ENCODE measurements at places on chromosomes 2 and 18. TPM values are rescaled to one million over a fixed set of nuclear protein-coding genes. Genes with fewer than 3 reads are reported as not detected.

- no peak for DNase-seq
Observed at GRCh38 chr2:113962692-113963480, 73.0 kb downstream of the ACTR3 start.

DNA sequence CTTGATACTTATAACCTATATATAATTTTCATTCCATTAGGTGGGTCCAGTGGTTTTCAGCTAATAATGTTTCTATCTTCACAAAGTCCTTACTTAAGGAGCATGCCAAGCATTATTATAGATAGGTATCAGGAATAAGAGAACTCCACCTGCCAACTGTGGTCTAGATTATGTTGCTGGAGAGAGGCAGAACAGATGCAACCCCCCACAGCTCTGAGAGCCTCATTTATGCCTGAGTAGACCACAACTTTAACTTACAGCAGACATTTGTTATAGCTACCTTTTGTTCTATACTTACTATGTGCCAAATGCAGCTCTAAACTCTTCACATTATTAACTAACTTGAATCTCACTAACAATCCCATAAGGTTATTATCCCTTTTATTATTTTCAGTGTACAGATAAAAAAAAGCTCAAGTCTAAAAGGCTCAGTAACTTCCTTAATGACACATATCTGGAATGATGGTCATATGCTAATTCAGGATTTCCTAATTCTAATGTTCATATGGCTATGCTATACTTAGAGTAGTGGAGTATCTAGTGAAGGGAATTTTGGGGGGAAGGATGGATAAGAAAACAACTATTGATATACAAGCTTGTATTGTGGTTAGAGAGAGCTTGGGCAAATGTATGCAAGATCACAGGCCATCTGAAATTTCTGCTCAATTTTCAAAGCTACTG, 119.1 kb upstream of the RND3 start:
- DNase-seq: no peak

GRCh38 chr2:239952665-239953417, 72.3 kb downstream of the NDUFA10 start:
- DNase-seq: no peak

DNA sequence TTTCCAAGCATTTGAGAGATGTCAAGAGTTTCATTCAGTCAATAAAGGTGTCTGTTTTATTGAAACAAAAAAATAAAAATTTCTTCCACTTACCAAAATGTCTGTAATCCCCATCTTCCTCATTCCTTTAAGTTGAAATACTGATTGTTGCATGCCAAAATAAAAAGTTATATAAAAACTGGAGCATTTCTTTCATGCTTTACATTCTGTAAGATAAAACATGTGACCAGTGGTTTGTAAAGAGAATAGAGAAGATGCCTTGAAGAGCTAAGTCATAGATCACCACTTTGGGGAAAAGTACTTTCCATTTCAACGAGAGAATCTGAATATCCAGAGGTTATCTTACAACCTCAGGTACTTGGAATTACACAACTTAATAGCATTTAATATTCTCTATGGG, 35.9 kb upstream of the MYO1B start:
- no peak for DNase-seq

DNA sequence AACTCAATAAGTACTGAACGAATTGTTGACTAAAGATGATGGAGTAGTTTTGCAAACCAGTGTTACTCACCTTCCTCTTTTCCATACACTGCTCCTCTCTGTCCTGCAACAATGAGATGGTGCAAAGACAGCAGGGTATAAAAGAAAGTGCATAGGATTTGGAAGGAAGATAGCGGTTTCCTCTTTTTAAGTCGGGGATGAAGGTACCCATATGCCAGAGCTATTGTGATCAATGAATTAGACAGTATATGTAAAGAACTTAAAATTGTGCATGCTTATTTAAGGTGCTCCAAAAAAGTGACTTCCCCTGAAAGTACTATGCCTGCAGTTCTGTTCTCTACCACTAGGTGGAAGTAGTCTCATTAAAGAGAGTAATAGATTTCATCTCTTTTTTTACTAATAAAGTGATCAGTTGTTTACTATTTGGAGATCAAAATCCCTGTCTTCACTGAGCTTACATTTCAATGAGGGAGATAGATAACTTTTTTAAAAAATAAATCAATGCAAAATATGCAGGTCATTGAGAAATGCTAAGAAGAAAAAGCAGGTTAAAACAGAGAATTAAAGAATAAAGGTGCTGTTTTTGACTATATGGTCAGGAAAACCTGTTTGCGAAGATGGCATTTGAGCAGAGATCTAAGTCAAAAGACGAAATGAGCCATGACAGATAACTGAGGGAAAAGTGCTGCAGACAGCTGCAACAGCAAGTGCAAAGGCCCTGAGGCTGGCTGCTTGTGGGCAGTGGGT, 339.7 kb upstream of the SLC14A2 start:
- no peak for DNase-seq

GRCh38 chr18:22346953-22347605, 70.6 kb downstream of the CTAGE1 start:
- DNase-seq: peak; percentile 78

DNA sequence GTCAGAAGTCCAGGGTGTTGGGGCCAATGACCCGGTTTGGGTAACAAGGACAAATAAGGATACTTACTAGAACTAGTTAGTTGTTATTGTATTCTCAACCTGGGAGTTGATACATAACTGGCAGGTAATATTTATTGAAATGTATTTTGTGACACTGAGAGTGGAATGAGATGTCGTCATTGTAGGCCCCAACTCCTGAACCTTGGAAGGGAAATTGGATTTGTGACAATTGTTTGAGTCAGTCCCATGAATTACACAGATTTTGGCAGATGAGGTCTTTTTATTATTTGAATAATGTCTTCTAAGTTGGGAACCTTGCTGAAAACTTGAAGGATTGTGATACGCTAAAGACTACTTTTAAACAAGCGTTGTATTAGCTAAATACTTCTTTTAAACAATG, 5.1 kb downstream of the TIMM21 start:
- DNase-seq: no peak

DNA sequence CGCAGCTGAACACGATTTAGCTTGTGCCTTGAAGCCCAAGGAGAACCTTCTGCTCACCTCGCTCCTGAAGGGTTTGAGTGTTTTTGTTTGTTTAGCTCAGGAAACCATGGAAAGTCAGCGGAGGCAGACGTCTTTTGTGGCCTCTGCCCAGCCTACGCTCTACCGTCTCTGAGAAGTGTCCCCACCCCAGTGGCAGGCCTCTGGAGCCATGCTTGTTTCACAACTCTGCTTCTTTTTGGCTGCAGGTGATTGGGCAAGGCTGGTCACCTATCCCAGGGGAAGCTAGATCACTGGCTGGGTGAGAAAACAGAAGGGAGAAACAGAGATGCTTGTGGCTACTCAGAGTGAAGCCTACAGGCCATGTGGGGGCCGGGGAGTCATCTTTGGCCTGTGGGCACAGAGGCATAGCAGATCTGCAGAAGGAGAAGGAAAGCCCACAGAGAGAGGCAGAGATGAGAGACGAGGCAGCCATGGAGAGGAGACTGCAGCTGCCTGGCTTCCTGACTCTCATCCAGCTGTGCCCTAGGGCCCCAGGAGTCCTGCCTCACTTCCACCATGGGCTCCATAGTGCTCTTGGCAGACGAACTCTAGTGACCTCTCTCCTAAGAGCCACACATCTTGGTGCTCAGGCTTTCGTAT, 50.1 kb downstream of the CIB4 start:
- DNase-seq: peak; percentile 15

DNA sequence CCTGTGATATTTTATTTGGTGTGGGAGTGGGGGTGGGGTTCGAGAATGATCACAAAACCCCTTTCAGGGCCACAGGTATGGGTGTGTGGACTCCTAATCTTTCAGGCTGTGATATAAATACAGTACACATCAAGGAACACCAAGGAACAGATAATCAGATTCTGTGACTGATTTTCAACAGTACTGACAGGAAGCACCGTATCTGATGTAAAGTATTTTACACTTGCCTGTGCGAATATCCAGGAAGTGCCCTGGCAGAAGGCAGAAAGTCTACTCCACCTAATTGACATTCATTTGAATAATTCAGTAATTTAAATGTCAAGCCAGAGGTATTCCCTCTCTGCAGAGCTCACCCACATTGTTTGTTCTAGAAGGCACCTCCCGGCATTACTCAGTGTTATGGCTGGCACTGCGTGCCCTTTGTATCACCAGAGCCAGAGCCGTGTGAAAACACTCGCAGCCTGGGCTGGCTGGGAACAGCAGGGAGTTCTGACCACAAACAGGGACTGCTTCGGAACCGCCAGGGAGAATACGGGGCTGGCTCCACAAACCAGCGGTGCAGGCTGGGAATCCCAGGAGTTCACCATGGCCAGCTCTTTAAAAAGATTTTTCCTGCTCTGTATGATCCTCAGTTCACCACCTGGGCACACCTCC, 91.8 kb downstream of the ACVR1 start:
- DNase-seq: peak; percentile 31

DNA sequence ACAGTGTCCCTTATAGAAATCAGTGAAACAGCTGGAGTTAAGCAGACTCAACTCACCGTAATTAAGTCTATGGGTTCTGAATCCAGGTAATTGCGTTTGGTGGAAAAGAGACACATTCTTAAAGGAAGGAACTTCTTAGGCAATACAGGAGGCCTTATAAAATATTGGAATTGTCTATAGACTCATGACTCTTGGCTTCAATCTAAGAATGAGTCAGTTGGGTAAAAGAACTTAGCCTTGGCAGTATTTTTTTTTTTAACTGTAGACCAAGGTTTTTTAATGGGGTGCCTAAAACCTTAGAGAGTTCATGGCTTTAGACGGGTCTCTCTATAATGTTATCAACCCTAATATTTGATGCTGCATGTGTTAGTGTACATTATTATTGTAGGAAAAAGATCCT, 47.6 kb downstream of the CCDC85A start:
- no peak for DNase-seq

- no peak for DNase-seq
Observed at GRCh38 chr2:2472881-2473280, 141.8 kb upstream of the MYT1L start.

DNA sequence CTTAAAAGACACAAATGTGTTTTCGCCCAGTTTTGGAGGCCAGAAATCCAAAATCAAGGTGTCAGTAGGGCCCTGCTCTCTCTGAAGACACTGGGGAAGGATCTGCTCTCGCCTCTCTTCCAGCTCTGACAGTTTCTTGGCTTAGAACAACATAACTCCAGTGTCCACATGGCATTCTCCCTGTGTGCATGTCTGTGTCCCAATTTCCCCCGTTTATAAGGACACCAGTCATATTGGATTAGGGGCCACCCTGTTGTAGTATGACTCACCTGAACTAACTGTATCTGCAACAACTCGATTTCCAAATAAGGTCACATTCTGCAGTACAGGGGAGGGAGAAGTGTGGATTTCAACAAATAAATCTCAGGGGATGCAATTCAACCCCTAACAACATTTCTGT, 263.2 kb downstream of the SS18 start:
- DNase-seq: no peak

EFEMP1 gene
- total RNA-seq: 3.5 TPM

GRCh38 chr2:219294356-219295351, 14.5 kb downstream of the PTPRN start:
- DNase-seq: peak; percentile 95

GRCh38 chr2:177396703-177397460, 4.3 kb downstream of the AGPS start:
- DNase-seq: no peak

GRCh38 chr2:20104900-20105545, 53.6 kb upstream of the LAPTM4A start:
- DNase-seq: no peak

GRCh38 chr18:35134791-35135531, 93.7 kb downstream of the MAPRE2 start:
- no peak for DNase-seq

DNA sequence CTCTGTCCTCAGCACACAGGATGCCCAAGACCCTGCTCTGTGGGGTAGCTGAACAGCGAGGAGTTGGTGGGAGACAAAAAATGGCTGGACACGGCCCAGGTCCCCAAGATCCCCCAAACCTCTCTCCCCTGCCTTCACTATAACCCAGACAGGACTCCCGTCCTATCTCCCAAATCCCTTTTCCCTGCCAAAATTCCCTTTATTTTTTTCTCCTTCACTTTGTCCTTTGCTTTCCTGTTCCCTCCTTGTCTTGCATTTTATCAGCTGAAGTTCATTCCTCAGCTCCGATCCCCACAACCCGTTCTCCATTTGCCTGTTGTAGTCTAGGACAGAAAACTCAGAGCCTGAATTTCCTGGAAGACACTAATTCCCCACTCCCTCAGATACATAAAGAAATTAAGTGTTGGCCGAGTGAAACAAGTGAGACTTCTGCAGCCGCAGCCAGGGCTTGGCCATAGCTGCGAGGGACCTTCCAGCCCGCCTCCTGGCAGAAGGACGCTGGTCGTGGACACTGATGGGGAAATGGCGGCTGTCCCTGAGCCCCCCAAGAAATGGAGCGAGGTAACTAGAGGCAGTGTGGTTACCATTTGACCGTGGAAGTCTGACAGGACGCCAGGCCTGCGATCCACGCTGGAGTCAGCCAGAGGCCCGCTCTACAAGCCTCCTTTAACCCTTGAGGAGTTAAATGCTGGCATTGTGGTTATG, 173.6 kb downstream of the BCL2 start:
- no peak for DNase-seq

DNA sequence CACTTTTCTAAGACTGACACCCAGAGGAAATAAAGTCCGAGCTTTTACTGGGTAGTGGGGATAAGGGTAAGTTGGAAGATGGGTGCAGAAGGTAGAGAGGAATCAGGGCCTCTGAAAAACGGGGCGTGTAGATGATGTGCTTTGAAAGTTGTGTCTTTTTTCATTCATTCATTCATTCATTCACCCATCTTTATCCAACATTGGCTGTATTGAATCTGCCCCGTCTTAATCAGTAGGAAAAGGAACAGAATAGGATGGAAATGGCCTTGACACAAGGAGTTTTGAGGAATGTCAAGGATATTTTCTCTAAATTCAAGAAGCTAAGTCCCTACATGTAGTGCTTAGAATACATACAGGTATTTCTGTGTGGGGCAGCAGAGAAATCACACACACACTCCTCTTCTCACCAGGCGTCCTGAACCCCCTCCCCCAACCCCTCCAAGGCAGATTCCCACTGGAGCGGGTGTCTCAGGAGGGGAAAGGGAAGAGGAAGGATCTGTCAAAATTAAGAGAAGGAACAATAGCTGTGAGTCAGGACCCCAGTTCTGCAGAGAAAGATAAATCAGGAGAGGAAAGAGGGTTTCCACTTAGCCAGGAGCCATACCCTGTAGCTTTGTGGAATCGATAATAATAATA, 13.9 kb downstream of the DYSF start:
- DNase-seq: no peak

DNA sequence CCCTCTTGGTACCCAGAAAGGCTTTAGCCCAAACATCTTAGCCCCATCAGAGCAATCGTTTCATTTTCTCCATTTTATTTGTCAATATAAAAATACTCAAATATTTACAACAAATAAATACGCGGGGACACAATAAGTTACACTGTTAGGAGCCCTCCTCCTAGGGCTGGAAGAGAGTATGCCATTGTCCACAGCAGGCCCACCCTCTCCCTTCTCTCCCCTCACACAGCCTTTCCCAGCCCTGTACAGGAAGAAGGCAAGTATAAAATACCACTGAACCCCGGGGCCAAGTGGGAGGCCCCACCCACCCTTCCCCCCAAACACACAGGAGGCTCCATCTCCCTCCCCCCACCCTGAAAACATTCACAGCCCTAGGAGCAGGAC, 1.9 kb upstream of the ANKRD39 start:
- DNase-seq: no peak

- DNase-seq: no peak
Observed at GRCh38 chr2:226477221-226478108, 322.2 kb downstream of the IRS1 start.

- DNase-seq: no peak
Observed at GRCh38 chr2:45114221-45114955, 105.1 kb upstream of the SIX2 start.
